ENCODE measurements at places on chromosomes 3 and 15.

DNA sequence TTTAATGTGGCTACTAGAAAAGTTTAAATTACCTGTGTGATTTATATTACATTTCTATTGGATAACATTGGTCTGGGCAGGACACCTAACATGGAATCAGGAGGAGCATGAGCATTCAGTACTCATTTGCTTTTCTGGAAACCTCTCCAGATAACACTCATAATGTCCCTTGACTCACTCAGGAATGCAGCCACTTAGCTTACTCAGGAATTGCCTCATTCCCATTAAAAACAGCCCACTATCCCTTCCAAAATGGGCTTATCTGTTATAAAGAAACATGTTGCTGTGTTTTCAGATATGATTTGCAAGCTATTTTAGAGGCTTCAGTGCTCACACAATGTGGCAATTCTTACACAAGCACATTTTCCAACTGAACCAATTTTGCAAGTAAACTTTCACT is 17.1 kb downstream of the GBE1 start:
- DNase-seq, result no peak

DNA sequence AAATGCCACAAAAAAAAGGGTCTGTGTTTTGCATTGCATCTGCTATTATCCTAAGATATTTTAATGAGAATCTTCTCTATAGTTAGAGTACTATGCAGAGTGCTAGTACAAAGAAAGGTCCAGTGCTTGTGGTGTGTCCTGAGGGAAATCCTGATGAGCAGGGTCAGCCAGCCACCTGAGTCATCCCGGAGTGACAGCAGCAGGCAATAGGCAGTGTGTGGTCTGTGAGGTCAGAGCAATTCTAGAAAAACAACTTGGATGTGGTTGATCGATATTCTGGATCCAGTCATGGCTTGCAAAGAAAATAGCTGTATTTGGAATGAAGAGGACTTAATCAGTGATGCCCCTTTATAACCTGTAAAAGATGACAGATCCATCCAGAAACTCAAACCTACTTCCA is 119.2 kb downstream of the CTNNB1 start:
- no peak for DNase-seq

- DNase-seq, result no peak
Measured at GRCh38 chr3:64658001-64658400, 29.8 kb downstream of the ADAMTS9 start.

DNA sequence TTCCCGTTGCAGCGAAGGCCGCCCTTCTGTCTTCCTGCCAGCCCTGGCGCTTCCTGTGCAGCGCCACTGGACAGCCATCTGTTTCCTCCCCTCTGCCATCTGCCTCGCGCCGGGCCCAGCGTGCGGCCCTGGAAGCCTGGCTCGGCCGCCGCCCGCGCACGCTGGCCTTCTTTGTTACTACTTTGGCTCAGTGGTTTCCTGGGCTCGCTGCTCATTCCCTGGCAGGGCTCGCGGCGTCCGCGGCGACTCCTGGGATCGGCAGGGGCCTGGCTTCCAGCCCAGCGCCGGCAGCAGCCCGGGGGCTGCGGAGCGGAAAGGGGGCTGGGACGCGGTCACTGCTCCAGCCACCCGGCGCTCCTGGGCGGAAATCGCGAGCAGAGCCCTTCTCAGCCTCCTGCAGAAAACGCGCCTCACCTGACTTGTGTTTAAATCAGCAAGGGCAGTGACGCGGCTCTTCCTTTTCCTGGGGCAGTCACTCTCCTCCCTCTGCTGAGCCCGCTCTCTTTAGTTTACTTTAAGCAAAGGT is 10.0 kb downstream of the CMTM7 start:
- DNase-seq, result no peak

GRCh38 chr3:195548501-195548900 is 5.4 kb upstream of the PPP1R2 start:
- DNase-seq, result no peak
